ENCODE measurements at places on chromosomes 7 and 10.

DNA sequence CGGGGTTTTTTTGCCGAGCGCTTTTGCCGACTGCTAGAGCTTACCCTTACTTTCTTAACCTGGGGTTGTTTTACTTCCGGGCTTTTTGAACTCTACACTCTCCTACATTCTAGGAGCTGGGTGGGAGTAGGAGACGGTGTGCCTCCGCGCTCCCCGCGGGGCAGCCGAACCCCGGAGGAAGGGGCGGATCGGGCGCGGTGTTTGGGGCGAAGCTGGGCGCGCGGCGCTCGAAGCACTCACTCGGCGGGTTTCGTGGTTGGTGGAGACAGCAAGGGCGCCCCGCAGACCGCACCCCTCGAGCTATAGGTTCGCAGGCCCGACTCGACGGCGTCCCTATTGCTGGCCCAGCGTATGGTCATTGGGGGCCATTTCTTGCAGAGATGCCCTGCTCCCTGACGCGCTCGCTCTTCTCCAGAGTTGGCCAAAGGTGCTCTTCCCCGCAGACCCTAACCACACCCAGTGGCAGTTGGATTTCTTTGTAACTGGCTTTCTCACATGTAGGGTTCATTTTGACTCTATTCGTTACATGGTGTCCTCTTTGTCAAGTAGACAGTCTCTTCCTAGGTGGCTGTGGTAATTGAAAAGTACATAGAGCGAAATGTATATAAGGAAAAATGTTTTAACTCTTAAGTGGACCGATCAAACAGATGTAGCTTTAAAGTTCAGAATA, 364 bp downstream of the ZNF518A start:
- DNase-seq, result peak; percentile 89

- no peak for DNase-seq
Measured at GRCh38 chr10:120945801-120946302, 94.7 kb downstream of the WDR11 start.

- DNase-seq, result no peak
Measured at GRCh38 chr7:24982917-24983316, 2.9 kb upstream of the OSBPL3 start.

DNA sequence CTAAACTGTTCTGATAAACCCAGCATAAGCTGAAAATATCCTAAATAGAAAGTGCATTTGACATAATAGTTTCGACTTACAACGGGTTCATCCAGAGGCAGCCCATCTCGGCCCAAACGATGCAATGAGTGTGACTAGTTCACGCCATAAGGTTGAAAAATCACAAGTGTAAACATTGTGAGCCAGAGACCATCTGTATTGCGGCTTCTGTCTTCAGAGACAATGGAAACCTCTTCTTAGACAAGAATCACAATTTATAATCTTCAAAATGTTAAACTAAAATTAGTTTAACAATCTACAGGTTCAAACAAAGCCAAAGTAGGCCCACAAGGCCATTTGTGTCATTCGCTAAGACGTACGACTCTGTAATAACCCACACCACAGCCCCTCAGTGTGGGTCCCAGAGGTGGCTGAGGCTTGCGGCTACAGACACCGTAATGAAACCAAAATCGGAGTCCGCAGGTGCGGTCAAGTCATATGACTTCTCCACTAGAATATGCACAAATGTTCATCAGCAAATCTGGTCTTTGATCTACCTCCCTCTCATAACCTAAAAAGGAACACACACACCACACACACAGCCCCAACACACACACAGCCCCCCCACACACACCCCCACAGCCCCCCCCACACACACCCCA, 81.8 kb downstream of the DIP2C start:
- DNase-seq, result no peak

DNA sequence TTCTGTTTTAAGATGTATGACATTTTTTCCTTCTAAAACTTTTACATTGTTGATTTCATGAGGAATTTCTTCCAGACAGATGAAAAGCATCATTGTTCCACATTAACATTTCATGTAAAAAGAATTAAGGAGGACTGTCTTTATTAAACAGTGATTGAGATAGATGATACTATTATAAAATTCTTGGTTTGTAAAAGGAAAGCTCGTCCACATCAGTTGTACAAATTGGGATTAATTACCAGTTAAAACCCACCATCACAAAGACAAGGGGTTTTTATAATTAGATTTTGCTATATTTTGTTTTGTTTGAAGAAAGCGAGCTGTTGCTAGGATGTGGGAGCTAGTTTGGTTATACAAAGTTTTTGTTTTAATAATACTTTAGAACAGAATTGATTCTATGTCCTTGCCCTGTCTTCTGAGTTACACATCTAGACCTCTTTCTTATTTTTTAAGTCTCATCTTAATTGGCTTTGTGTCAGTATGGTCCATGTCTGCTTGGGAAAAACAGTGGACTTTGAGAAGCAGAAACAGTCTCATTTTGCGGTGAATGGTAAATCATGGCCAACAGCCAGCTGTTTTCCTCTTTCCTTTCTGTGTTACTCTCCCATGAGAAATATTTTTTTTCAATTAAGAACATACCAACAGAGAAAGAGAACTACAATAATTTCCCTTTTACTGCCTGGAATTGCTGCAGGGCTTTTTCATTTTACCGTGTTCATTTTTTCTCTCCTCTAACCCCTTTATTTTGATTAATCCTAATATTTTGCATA, 3.2 kb downstream of the TES start:
- DNase-seq, result no peak

DNA sequence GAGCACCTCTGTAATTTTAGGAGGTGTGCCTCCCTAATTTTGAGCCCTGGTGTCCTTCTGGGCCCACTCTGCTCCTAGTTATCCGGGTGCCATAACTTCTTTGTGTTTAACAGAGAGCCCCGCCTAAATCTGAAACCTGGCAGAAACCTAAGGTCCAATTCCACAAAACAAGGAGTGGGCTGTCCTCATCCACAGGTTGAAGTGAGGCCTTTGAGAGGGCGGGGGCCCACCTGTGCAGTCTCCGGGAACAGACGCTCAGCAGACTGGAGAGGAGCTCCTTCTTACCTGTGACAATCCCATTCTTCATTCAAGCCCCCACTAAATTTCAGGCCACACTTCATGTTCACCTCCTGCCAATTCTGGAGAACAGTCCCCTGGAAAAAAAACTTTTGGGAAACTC, 10.9 kb downstream of the TMEM72 start:
- no peak for DNase-seq

DNA sequence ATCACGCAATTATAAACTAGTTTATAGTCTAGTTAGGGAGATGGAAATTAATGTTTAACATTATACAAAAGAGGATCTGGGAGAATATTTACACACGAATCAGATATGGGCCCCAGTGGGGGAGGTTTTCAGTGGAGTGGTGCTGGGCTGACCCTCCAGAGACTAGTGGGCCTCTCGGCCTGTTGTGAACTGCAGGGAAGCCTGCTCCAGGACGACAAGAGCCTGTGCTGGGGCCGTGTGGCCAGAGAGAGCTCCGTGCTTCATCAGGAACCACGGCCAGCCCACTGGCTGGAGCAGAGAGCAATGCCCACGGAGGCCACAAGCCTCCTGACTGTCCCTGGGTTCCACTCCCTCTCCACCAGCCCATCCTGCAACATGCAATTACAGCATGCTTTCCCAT, 11.3 kb upstream of the ESYT2 start:
- DNase-seq, result no peak

DNA sequence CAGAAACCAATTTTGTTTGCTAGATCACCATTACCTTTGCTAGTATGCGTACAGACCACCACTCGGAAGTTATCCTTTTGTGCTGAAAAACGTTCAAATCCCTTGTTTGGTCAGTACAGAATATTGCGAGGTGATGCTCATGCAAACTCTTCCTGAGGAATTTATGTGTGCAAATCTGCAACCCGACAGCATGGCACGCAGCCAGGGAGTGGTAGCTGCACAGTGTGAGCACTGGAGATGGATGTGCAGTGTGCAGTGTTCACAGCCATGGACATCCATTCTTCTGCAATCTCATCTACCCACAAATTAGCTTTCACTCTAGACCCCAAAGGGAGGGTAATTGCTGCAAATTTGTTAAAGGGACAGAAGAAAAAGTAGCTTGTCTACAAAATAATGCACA, 72.2 kb downstream of the CACUL1 start:
- DNase-seq, result no peak

GRCh38 chr10:74213571-74214162, 62.6 kb downstream of the ADK start:
- DNase-seq, result peak; percentile 65

DNA sequence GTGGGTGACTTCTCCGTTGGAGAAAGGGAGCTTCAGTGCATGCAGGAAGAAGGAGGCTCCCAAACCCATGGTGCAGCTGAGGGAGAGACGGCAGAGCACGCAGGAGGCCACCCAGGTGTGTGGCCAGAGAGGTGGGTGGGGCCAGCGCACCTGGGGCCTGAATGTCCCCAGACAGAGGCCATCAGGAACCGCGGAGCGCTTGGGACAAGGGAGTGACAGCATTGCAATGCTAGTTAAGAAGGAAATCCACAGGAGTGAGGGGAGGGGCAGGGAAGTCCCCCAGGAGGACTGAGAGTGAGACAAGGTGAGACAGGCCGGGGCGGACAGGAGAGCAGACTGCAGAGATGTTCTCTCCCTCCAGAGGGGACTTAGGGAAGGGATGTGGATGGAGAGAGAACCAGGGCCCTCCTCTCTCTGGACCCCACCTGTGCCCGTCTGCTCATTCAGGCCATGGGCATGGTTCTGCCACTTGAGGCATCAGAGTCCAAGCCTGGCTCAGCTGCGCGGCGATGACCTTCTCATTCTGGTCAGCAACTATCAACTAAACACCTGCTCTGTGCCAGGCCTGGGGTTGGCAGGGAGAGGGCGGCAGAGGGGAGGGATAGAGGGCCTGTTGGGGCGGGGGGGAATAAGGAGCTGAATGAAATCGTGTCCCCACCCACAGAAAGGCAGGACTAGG, 69.4 kb upstream of the COL13A1 start:
- no peak for DNase-seq

Data from SK-N-SH (cell line).